ENCODE measurements at places on chromosomes 1 and 21.

- DNase-seq = no peak
These were observed 326.0 kb upstream of the RUNX1 start for GRCh38 chr21:35375115-35375514.

GRCh38 chr1:161207173-161207572, 5.0 kb downstream of the NDUFS2 start:
- DNase-seq = no peak

- no peak for DNase-seq
These were observed 1.8 kb downstream of the VASH2 start for GRCh38 chr1:212951947-212952640.

DNA sequence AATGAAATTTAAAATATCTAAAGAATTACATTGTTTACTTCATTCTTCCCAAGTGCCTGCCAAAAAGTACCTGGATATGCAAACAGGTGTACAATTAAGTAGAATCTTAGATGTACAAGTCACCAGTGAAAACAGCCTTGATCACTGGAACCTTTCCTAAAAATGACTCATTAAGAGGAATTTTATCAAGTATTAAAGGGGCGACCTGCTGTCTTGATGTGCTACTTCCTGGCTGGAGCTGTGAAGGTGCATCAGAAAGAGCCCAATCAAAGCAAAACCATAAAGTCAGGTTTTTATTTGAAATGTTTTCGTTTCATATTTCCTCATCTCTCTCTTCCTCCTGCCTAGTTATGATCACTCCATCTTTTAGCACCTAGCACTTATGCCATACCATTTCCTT, 33.4 kb downstream of the IFI44 start:
- DNase-seq = no peak

DNA sequence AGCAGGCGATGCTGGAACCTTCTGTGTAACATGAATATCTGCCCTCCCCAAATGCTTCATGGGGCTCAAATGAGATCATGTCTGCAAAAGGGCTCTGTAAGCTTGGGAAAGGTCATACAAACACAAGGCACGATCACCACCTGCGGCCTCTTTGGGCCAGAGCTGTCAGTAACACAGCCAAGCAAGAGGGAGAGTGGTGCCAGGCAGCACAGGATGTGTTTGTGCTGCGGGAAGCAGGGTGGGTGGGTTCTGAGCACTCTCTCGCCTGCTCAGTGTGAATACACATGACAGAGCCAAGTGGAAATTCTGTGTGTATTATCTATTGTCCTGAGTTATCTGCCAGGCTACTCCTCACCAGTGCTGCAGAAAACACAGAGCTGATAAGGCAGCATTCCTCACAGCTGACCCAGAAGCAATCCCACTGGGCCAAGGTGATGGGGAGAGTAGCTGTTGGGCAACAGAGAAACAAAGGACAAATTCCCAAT, 101.2 kb downstream of the LAMC2 start:
- no peak for DNase-seq

- DNase-seq = no peak
These were observed 17.1 kb upstream of the RNF11 start for GRCh38 chr1:51219022-51219421.
